ENCODE measurements at places on chromosomes 3 and 15.

DNA sequence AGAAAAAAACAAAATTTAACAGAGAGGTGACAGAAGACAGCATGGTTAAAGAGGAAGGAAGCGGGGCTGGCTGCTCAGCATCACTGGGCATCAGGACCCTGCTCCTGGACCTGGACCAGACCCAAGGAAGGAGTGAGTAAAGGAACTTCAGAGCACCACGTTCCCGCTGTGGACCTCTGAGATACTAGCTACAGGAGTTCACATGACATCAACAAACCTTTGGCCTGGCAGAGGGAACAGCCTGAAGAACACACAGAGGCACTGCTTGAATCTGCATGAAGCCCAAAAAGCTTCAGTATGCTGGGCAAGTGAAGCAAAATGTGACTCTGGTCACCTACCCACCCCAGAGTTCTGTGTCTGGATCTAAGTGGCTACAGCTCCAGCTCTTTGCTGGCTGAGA, 38.1 kb downstream of the SLC2A2 start:
- no peak for DNase-seq

DNA sequence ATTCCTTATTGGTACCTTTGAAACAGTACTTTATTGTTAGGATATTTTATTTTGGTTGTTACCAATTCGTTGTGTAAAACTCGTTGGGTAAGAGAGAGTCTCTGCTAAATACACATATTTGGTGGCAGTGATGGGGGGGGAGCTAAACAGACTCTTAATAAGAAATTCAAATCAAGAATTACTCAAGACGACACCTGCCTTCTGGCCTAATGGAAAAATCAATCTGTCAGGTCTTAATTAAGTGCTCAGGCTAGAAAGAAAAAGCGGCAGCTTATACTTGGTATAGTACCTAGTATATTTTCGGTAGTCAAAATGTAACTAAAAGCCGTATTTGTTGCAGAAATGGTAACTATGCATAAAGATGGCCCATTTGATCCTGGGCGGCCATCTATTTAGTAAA, 18.2 kb downstream of the FOXP1 start:
- DNase-seq, result no peak

DNA sequence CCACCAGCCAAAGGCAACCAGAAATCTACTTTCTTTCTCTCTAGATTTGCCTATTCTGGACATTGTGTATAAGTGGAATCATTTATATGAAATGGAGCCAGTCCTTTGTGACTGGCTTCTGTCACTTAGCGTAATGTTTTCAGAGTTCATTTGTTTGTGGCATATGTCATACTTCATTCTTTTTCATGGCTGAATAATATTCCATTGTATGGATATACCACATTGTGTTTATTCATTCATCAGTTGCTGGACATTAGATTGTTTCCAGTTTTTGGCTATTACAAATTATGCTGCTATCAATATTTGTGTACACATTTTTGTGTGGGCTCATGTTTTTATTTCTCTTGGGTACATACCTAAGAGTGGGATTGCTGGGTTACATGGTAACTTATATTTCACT, 139.2 kb upstream of the CTDSPL start:
- no peak for DNase-seq

- DNase-seq, result no peak
Observed at GRCh38 chr15:85125056-85125661, 143.5 kb downstream of the PDE8A start.

DNA sequence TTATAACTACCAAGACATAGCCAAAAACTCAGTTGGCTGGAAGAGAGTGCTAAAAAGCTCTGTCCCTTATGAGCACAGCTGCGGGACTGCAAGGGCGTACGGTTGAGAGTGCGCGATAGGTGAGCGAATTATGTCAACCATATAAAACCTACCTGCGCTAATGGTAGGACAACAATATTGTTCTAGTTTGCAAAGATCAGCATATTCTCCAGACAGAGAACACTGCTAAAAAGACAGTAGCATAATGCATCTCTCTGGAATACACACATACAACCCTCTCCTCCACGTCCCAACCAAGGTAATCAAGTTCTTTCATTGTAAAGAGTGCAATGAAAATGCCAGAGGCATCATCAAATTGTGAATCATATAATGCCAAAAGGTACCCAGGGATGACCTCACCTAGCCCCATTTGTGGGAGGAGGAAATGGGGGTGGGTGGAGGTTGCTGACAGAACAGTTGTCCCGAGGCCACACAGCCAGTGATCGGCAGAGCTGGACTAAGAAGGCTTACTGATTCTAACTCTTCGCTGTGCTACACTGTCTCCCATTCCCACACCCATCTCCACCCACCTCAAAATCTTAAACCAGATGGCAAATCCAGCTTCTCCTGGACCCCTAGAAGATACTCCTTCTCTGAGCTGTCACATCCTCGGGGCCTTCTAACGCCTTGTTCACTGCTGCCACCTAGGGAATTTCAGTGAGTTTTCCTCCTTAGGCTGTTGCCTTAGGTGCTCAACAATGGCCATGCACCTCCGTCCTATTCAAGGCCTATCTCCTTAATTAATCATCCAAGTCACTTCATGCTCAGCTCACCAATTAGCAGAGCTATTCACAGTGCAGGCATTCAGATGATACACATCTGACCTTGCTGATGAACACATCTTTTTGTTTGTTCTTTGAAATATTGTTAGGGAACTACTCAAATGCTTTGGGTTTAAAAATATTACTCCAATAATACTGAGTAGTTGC, 60.7 kb downstream of the RPL22L1 start:
- no peak for DNase-seq

GRCh38 chr3:23704298-23704697, 101.5 kb upstream of the UBE2E1 start:
- no peak for DNase-seq

GRCh38 chr3:119098619-119099222, 47.2 kb upstream of the TEX55 start:
- DNase-seq, result no peak

GRCh38 chr15:46088486-46089445, 453.9 kb downstream of the SQOR start:
- DNase-seq, result no peak

DNA sequence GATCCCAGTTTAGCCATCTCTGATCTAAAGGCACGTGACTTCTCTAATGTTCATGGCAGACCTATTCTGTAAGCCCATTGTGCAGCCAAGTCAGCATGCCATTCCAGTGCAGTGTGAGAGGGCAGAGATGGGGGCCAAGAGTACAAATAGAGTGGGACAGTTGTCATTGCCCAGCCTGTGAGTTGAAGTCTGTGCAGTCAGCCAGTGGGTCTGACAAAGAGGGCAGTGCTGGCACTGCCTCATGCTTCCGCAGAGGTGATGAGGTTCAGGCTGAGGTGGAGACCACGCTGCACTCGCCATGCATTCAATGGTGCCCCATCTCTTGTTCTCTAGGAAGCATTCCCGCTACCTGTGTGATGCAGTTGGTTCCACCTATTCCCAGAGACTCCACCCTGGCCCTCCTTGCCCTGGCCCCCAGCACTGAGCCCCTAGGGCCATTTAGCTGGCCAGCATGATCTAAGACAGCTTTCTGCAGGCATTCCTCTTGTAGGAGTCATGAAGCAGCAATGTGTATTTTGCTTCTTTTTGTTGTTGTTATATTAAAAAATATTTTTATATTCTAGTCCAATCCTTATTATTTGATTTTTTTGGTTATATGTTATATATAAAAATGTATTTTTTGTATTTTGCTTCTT, 3.7 kb downstream of the MRAS start:
- DNase-seq, result no peak

DNA sequence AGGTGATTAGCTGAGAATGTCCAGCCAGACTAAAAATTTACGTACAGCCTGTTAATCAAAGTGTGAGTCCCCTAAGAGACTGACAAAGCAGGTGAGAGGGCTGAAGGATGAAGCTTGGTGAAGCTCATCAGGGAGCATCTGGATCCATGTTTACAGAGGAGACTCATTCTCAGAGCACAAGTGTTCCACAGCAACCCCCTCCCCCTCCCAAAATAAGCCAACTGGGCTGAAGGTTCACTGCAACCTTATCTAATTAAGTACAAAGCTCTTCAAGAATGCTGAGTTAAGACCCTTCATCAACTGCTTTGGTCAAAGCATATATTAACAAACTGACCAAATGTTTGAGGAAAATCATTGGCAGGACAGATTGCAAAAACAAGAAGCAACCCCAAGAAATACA, 262.6 kb upstream of the ZNF385D start:
- DNase-seq, result no peak

- DNase-seq, result no peak
Observed at GRCh38 chr15:94671858-94672532, 440.6 kb downstream of the MCTP2 start.

DNA sequence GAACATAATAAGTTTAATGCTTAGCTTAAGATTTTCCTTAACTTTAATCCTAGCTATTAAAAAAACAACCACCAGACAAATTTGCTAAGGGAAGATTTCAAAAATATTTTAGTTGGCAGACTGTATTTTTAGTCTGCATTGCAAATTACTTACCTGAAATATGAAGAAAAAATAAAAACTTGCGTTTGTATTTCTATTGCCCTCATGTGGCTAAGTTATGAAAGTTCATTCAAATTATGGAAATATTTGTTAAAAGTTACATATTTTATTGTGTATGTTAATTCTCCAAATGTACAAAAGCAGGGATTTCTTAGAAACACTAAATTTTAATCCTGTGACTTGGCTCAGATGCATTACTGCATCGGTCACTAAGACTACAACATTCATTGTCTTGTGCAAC, 15.0 kb downstream of the GTF2A2 start:
- DNase-seq, result no peak

GRCh38 chr3:14922863-14923262, 24.5 kb upstream of the NR2C2 start:
- no peak for DNase-seq

DNA sequence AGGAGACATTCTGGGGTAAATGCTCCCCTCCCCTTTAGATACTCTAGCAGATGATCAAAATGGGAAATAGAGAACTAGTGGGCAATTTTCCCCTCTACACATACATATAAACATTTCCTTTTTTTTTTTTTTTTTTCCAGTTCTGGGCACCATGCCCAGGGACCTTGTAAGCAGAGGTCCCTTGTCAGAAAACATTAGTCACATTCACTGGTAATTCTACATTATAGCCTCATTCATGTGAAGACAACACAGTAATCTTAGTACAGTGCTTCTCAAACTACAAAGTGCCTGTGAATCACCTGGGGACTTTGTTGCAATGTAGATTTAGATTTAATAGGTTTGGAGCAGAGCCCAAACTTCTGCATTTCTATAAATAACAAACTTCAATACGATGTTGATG, 60.1 kb upstream of the ACTC1 start:
- DNase-seq, result no peak

DNA sequence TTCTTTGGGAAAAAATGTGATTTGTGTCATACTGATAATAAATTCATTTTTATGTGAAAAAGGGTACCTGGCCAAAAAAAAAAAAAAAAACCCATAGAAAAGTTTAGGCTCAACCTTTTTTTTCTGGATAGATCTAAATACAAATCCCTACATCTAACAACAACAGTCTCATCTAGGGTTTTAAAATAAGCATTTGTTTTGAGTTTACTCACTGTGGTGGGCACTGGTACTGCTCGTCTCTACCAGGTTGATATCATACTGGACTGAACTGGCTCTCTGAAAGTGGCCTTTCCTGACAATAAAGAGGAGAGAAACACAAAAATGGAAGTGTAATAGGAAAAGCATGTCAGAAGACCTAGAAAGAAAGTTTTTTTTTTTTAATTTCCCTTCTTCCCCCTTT, 52.0 kb downstream of the FBXO22 start:
- DNase-seq, result no peak

DNA sequence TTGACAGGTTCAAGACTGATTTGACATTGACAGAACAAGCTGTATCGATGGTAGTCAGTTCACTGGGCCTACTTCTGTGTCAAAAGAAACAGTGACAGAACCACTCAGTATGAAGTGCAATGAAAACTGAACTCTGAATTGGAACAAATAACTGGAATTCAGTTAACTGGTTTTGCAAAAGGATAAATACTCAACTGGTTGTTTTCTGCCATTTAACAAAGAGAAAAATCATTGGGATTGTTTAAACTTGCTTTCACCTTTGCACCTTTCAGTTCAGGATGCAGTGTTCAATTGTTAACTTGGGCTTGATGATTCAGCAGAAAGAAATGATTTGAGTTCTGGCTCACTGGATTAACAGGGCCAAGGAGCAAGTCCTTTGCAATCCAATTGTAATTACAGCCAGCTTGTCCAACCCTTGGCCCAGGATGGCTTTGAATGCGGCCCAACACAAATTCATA, 4.9 kb downstream of the BTD start:
- no peak for DNase-seq

DNA sequence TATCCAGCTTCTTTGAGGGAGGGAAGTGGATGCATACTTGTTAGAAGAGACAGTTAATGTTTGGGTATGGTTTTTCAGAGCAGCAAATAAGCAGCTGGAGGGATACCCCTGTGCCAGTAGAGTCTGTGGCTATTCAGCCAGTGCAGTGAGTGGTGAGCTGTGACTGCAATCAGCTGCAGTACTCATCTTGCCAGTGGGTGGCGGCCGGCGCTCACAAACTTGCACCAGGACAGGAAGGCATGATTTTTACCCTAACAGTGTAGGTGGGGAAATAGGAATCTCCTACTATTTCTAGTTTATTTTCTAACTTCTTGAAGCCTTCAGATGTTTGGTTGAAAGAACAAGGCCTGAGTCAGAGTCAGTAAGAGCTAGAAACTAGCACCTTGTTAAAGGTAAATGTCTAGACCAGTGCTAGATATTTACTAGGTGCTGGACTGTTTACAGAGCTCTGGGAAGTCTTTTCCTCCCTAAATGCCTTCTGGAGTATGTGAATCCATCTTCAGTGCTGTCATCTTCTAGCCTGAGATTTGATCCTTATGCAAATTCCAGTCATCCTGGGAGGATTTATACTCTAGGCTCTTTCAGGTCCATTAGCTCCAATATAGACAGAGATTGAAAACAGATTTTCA, 23.6 kb downstream of the TIMP4 start:
- no peak for DNase-seq

DNA sequence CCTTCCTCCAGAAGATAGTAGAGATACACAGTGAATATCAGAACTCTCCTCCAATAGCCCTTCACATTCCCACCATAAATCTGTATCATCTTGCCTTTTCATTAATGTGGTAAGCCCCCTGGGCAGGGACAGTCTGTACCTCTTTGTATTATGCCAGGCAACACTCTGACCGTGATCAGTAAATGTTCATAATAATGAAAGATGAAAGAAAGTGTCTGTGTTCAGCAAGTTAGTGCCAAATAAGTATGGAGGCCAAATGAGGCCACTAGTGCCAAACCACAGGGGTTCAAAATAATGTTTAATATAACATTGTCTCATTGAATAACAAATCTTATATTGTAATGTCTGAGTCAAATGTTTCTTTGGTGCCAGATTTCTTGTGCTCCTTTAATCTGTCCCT, 104.3 kb downstream of the CMSS1 start:
- no peak for DNase-seq

GRCh38 chr3:13199006-13199776, 126.0 kb upstream of the IQSEC1 start:
- DNase-seq, result no peak
